ENCODE measurements at places on chromosomes 13 and 19.

DNA sequence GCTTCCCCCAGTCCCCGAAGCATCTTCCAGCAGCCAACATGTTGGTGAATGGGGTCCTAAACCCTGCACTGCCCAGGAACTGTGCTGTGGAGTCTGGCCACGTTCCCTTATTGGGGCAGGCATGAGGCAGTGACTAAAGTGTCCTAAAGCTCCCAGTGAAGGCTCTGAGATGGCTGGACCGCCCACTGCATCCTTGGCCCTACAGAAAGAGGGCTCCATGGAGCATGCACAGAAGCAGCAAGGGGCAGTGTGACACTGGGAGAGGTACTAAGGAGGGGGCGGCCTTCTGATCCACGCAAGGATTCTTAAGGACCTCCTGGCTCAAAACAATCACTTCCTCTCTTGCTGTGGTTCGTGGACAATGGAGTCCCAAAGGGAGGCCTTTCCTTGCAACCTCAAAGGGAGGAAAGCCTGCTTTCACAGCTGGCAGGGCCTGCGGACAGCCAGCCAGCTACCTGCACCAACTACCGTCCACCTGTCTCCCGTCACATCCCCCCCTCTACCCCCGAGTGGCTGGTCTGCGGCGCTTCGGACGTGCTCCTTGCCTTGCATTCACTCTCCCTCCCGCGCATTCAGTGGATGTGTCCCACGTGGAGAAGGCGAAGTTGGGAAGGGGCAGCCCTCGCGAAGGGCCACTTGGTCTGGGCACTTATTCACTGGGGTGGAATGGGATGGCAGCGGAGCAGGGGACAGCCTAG, 63.9 kb upstream of the STARD13 start:
- DNase-seq = no peak

DNA sequence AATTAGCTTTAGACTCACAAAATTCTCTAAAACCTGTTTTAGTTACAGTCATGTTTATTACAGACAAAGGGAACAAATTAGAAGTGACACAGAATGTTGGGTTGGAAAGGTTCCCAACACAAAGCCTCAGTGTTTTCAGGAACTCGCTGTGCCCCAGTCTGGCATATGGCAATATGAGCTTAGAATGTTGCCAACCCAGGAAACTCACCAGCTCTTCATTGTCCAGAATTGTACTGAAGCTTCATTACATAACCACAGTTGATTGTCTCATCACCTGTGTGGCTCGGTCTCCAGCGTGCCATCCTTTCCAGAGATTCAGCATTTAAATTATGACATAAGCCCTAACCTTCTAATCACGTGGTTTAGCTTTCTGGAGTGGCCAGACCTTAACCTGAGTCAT, 19.1 kb downstream of the ZNF264 start:
- DNase-seq = no peak

DNA sequence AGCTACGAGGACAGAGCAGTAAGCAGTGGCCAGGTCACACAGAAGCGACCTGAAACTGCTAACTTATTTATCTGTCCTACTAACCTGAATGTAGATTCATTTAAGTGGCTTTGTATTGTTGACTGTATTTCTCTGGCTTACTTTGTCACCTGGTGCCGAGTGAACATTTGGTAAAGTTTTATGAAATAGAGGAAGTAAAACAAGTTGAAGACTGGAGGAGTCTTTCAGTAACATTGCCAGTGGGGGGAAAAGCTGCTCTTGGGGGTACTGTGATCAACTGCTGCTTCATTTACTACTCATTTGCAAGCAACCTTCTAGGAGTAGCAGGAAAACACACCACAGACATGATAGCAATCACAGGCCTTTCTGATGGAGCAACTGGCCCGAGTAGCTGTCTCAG, 615.0 kb downstream of the FGF9 start:
- no peak for DNase-seq

DNA sequence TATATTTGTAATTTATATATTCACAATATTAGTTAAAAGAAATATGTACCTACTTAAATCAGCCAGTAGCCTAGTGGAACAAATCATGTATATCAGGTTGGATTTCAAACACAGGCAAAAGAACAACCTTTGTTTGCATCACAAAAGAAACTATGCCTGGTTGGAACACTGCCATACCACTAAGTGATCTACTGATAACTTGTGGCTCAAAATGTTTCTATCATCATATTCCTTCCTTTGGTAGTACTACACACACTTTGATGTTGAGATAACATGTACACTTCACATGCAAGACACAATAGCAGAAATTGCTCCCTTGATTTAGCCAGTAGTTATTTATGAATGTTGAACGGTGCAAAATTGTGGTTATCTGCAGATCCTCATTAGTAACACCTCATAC, 146.0 kb upstream of the GPC6 start:
- DNase-seq = no peak

DNA sequence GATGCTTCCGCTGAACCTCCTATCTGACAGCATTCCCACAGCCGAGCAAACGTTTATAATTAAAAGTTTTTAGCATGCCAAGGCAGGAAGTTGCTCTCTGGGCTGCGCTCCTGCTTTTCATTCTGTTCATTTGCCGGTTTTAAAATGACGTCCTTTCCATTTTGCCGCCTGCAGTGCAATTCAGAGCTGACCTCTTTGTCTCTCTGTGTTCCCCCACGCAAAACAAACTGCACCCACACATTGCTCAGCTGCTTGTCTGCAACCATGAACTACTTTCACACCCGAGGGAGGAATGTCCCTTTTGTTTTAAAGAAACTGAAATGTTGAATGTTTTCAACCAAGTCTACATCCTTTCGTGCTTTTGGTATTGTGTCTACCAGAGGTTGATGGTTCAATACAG, 416.5 kb downstream of the EFNB2 start:
- no peak for DNase-seq

GRCh38 chr13:27825072-27825471, 32.8 kb downstream of the GSX1 start:
- no peak for DNase-seq

DNA sequence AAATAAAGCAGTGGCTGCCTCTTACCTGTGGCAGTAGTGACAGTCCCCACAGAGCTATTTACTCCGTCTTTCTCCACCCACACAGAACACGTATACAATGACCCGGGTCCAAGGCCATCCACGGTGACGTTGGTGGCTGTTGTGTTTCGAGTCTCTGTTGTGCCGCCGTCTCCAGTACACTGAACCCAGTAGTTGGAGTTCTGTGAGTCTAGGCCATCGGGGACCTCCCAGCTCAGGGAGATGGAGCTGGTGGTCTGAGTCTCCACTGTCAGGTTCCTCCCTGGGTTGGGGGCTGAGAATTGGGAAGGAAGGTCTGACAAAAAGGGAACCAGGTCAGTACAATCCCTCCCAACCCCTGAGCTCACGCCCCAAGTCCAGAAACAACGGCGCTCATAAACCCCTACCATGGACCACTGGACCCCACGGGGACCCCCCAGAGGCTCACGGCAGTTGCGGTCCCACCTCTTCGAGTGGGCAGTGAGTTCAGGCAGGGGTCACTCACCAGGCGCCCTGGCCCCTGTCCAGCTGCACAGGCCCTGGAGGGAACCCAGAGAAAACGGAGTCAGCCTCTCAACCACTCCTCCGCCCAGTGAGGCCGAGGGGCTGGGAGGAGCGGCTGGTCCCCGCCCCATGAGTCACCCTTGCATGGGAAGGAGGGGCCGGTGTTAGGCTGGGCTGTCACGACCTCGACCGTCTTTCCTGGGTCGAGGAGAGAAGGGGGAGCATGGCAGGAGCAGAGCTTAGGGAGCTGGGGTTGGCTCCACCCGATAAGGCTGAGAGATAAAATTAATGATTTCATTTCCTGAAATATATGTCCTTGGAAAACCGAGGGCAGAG, 2.4 kb downstream of the PTPRH start:
- peak; percentile 45 for DNase-seq

GRCh38 chr13:29999492-30000369, 149.3 kb upstream of the UBL3 start:
- no peak for DNase-seq

GRCh38 chr13:50950849-50951248, 41.3 kb downstream of the RNASEH2B start:
- DNase-seq = no peak

DNA sequence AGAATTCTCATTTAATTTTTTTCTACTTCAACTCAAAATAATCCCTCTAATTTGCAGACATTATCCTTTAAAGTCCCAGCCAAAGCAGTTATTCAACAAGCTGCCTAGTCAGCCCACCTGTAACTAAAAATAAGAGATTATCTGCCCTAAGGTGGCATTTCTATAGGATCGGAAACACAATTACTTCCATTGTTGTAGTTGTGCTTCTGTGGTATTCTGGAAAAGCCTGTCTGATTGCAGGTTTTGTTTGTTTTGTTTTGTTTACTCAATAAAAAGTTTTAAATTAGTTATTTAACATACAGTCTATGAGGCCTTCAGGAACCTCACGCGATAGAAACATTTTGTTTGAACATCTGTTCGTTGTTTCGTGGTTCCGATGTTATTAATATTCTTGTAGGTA, 101.0 kb downstream of the ZIC5 start:
- no peak for DNase-seq

- no peak for DNase-seq
These were observed 72.7 kb downstream of the SPACA7 start for GRCh38 chr13:112448621-112449544.

DNA sequence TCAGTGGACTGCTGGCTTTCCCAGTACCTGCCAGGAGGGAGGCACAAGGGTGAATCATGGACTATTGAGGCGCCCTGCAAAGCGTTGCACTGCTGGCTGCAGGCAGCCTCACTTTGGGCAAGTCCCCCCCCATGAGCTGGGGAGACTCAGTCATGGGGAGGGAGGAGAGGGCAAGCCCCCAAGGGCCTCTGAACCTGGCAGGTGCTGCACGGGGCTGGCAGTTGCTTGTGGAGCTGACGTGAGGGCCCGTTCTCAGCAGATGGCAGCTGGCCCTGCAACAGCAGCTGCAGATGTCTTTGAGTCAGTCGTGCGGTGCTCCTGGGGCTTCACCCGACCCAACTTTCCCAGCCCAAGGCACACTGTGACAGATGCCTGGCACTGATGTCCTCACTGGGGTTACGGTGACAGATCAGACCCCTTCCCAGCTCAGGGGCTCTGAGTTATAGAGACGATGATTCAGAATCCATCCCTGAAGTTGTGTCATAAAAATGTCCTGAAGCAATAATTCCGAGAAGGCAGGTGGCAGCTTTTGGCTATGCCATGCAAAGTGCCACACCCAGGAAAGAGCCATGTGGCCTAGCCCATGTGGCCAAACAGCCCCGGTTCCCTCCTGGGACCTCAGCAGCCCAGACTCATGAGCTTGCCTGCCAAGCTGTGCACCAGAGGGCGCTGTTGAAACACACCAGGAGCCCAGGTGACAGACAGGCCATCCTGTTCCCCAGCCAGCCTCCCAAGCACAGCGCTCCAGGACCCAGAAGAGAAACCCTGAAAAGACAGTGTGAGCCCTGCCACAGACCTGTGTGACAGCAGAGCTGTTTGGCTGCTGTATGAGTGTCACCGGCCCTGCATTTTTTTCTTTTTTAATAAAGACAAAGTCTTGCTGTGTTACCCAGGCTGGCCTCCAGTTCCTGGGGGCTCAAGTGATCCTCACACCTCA, 53.6 kb upstream of the LDLR start:
- DNase-seq = peak; percentile 86

DNA sequence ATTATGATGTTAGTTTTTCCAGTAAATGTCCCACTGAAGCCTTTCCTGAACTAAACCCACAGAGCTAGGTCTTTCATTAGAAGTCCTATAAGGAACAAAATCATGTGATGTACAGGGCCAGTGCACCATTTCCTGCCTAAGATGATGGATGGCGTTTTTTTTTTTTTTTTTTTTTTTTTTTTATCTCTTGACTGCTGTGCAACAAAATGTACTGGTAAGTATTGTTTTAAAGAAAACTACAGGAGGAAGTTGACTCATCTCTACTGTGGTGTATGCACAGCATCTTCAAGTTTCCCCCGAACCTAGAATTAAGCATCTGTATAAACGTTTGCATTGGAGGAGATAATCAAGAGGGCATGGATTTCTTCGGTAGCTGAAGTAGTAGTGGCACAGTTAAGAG, 197.5 kb downstream of the NBEA start:
- DNase-seq = no peak

DNA sequence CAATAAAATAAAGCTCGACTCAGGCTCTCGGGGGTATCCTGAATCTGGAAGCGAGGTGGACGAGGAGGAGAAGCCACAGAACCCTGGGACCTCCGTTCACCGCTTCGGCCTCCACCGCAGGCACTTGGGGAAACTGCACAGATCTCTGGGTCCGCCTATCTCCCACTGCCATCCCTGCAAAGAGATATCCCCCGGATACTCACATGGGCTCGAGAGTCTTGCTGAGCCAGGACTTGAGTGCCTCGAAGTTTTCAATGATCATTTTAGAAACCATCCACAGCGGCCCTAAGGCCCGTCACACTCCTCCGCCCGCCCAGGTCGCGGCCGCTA, 589 bp downstream of the RBM26 start:
- DNase-seq = no peak

DNA sequence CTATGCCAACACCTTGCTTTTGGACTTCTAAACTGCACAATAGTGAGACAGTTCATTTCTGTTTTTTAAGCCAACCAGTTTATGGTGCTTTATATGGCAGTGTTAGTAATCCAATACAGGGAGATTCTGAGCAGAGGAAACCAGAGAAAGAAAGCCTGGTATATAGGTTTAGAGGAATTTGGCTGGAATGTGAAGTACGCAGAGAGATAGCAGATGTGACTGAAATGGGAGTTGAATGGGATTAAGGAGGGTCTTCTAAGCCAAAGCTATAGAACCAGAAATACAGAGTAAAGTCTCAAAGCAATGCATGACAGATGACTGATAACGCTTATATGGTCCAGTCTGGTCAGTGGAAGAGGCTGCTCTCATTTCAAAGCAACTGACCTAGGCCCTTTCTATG, 453.7 kb downstream of the GPC6 start:
- DNase-seq = no peak
